ENCODE measurements at places on chromosomes 2 and 18. TPM values are rescaled to one million over a fixed set of nuclear protein-coding genes. Genes with fewer than 3 reads are reported as not detected.

The CNRIP1 gene
- total RNA-seq, result 11.4 TPM

The PAX8 gene
- 1.8 TPM for total RNA-seq

The CDK5R2 gene
- 0.03 TPM for total RNA-seq

The NYAP2 gene
- total RNA-seq, result not detected

The CENPA gene
- 35.8 TPM for total RNA-seq

The TTR gene
- total RNA-seq, result not detected

The PTPRN gene
- total RNA-seq, result 19.3 TPM

The CPLX4 gene
- total RNA-seq, result not detected

The ZNF532 gene
- 13.5 TPM for total RNA-seq

The TDRD15 gene
- total RNA-seq, result not detected

The SCN9A gene
- 6.3 TPM for total RNA-seq

The INHBB gene
- 0.16 TPM for total RNA-seq

The PASK gene
- 5.9 TPM for total RNA-seq

The MAPRE3 gene
- 9.7 TPM for total RNA-seq

Data from A172 (cell line).